ENCODE measurements at places on chromosomes 12 and 14.

DNA sequence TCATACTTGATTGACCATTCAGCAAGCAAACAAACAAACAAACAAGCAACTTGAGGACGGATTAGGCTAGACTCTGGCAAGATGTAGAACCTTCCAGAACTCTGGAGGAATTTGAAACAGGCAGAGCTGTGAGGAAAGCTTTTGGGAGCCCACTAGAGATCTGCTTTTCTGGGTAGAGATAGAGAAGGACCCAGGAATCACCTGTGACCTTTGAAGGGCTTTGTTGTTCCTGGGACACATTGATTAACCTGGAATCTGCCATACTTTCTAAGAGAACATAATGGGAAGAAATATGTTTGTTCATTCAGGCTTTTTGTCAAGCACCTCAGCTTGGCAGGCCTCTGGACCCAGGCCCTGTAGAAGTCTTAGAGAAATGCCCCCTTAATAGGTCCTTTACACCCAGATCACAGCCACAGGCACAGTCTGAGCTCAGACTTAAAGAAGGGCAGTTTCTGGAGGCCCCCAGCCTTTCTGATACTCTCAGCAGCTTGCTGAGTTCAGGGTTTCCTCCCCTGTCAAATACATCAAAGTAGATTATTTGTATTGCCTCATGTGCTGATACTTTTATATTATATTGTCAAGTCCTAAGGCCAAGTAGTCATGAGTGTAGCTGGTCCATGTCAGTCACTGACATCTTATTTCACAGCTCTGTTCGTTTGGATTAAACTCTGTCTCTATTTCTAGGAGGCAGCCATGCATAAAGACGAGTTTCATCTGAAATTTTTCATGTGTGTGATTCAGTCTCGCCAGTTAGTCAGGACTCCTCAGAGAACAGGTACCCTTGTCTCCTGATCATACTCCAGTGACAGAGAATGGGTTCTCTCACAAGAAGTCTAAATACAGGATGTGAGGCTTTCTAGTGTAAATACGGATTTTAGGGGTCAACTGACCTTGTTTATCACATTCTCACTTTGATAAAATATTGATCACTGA is 1.1 kb upstream of the SENP1 start:
- no peak for DNase-seq

- DNase-seq = peak; percentile 91
Observed at GRCh38 chr12:4997939-4998338, 45.7 kb upstream of the KCNA5 start.

DNA sequence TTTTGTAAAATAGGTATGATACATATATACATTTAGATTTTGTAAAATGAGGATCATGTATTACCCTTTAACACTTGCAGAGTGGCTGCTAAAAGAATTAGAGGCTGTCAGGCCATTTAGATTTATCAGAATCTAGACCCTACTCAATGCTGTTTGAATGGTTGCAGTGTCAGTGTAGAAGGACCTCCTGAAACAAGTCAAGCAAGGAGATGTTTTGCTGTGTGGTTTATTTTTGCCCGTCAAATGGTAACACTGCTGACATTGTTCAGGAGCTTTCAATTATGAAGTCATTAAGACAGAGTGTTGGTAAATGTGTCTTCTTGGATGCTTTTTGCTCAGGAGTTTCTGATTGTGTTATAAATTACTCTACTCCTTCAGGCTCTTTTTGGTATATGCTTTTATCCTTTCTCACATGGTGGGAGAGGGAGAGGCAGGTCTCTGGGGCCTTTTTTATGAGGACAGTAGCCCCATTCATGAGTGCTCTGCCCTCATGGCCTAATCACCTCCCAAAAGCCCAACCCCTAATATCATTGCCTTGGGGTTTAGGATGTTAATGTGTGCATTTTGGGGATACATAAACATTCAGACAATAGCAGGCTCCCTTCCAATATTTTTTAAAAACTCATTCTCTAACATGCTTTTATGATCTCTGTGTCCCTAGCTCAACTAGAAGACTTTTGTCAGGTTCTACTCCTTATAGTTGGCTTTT is 16.5 kb downstream of the EID3 start:
- DNase-seq = no peak

- DNase-seq = no peak
Observed at GRCh38 chr12:76653342-76653741, 93.8 kb upstream of the OSBPL8 start.

- no peak for DNase-seq
Observed at GRCh38 chr14:93709249-93709648, 79.0 kb downstream of the PRIMA1 start.

DNA sequence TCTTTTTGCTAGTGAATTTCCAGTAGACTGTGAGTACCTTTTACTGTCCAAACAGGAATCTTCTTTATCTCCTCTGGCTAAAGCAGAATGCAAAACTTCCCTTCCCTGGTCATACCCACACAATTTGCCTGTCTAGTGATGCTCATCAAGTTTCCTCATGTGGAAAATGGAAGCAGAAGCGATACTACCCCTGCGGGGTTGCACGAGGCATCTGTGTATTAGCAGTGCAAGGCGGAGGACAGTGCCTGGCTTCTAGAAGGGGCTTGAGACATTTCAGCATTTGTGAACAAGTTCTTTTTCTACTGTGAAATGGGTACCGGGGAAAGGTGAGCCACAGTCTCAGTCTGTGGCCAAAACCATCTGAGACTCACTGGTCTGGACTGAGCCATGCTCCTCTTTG is 340.9 kb downstream of the AACS start:
- DNase-seq = no peak

GRCh38 chr12:19937161-19937560 is 431.2 kb upstream of the PDE3A start:
- no peak for DNase-seq
